NCI-H446 (cell line): ENCODE measurements at places on chromosomes 16 and 17.

GRCh38 chr16:1920727-1921171 is 2.5 kb upstream of the HS3ST6 start:
- DNase-seq = no peak

DNA sequence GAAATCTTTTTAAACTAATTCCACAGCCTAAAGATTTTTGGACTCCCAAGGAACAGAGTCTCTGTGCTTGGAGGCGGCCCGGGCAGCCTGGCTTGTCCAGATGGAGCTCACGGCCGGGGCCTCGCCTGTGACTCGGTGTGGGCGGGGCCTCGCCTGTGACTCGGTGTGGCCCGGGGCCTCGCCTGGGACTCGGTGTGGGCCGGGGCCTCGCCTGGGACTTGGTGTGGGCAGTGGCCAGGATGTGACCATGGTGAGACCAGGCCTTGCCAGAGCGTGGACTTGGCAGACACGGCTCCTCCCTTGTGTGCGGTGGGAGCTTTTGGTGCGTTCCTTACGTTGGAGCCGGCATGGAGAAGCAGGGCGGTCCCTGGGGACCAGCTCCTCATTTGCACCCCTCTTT is 92.3 kb downstream of the METRNL start:
- no peak for DNase-seq

- no peak for DNase-seq
Observed at GRCh38 chr17:9350080-9350479, 225.5 kb downstream of the STX8 start.

GRCh38 chr17:47605011-47605410 is 44.7 kb upstream of the KPNB1 start:
- no peak for DNase-seq

DNA sequence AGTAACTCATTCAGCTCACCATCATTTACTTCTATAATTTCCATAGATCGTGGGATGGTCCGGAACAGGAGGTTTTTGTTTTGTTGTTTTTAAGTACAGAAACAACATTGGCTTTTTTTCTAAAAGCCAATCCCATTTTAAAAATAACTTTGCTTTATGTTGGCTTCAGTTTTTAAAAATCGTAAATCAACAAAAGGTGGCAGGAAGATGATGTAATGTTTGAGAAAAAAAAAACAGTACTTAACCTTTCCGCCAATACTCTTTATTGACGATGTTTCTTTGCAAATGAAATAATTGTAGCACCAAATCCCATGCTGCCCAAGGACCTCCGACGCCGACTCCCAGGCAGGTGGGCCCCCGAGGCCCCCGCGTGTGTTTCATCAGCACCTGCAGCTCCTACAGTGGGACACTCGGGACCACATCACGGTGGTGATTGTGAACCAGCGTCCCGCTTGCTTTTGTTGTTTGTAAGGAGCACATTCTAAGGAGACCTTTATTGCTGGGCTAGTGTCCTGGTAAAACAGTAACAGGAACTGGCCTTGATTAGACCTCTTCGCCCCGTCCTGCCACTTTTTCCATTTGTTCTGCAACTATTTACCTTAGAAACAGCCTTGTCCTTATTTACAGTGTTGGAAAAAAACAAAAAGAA is 140.2 kb upstream of the CHMP6 start:
- no peak for DNase-seq

DNA sequence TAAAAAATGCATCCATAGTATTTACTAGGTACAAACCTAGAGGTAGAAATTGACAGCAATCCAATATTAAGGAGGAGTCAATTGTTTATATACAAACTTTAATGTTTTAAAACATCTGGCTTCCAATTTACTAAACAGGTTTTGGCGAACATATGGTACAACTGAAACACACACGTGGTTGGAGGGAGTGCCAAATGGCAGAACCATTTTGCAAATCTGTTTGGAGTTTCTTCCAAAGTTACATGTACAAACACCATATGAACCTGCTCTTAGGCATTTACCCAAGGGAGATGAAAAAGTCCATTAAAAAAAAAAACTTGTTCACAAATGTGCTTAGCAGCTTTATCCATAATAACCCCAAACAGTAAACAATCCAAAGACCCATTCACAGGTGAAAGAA is 159.8 kb upstream of the MYOCD start:
- no peak for DNase-seq

DNA sequence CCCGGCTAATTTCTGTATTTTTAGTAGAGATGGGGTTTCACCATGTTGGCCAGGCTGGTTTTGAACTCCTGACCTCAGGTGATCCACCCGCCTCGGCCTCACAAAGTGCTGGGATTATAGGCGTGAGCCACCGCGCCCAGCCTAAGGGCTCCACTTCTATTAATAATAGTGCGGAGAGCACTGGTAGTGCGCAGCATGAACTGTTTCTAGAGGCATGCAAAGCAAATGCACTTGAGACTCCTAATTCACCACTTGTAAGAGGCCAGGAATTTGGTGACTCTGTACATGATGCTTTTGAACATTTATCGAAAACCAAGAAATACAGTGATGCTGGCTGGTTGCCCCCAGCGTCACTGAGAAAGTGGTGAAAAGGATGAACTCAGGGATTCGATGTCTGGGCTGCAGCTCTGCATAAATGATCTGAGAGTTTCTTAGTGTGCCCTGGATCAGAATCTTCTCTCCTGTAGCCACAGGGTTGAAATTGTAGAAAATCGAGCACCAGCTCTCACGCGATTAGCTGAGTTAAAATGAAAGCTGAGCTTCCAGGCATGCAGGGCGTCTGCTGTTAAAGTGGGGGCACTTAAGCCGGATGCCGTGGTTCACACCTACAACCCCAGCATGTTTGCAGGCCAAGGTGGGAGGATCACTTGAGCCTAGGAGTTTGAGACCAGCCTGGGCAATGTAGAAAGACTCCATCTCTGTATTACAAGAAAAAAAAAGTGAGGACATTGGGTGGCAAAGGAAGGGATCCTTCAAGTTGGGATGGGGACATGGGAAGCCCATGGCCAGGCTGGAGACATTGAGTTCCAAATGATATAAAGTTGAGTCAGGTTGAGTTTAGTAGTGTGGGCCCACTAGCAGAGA is 4.8 kb downstream of the RNF213 start:
- DNase-seq = no peak

DNA sequence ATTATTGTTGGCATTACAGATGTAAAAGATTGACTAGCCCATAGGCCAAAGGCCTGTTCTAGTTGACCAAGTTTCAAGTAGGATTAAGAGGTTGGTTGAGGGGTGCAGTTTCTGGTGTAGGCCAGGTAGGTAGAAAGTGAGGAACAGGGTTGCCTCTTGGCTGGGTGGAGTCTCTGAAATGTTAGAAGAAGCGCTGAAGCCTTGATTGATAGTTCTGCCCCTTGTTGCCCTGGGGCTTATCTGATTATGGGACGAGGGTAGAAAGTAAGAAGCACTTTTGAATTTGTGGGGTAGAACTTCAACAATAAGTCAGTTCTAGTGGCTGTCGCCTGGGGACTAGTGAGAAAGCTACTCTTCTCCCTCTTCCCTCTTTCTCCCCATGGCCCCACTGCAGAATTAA is 6.2 kb downstream of the BCL6B start:
- no peak for DNase-seq

DNA sequence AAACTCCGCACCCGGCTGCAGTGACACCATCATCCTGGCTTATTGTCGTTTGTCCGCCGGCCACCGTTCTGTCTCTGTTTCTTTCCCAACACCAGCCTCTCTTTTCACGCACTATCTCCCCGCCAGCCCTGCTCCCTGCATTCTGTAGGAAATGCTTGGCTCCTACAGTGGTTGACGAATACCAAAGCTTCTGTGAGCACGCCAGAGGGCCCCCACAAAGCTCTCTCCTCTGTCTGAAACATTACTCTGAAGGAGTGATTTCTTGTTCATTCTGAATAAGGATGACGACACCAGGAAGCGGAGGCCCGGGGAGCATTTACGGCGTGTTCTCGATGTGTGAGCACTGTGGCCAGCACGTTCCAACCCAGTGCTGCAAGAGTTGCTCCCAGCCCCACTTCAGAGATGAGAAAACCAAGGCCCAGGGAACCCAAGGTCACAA is 58.8 kb downstream of the ADCY9 start:
- DNase-seq = no peak

- no peak for DNase-seq
Observed at GRCh38 chr17:17403899-17404576, 72.8 kb upstream of the MED9 start.

GRCh38 chr16:80586476-80586875 is 45.7 kb downstream of the DYNLRB2 start:
- DNase-seq = no peak

- no peak for DNase-seq
Observed at GRCh38 chr16:30660424-30661261, 2.4 kb downstream of the FBRS start.

GRCh38 chr17:65696739-65697394 is 135.4 kb upstream of the AXIN2 start:
- DNase-seq = no peak

DNA sequence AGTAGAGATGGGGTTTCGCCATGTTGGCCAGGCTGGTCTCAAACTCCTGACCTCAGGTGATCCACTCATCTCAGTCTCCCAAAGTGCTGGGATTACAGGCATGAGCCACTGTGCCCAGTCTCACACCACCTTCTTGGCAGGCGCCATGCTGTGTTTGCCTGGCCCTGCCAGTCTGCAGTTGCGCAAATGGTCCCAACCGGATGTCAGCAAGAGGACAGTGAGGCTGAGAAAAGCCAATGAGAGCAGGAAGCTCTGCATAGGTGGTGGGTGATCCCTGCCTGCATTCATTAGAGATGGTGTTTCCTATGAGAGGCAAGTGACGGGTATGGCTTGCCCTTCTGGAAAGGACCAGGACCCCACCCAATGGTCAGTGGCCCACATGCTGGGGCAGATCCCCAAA is 59.3 kb downstream of the PECAM1 start:
- no peak for DNase-seq

GRCh38 chr16:47519546-47519945 is 58.4 kb downstream of the PHKB start:
- peak; percentile 1 for DNase-seq

DNA sequence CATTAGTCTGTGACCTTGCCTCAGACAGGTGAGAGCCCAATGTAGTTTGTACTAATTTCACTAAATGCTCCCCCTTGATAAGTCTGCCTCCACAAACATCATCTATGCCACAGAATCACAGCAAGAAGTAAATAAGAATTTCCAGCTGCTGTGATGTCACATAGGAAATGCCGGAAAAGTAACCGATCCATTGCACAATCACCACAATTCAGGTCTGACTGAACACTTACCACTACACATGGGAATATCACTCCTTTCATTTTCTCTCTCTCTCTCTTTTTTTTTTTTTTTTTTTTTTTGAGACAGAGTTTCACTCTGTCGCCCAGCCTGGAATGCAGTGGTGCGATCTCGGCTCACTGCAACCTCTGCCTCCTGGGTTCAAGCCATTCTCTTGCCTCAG is 79.0 kb upstream of the CDH11 start:
- no peak for DNase-seq

GRCh38 chr17:58706351-58707140 is 14.1 kb downstream of the RAD51C start:
- DNase-seq = no peak

DNA sequence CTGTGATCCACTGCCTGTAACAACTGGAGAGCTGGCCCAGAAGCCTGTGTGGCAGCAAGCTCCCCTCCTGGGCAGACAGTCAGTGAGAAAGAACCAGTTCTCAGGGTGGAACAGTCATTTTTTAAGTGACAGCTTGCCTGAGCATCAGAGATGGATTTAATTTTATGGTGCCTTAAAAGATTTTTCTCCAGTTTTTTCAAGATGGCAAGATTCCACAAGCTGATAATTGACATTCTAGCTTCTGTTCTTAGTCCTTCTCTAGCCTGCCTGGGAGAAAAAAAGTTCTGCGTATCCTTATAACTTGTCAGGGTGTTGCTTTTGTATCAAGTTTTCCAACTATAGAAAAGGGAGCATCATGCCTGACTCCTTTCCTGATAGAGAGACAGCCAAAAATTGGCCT is 21.2 kb downstream of the CALB2 start:
- no peak for DNase-seq

GRCh38 chr17:16491131-16491702 is 776 bp downstream of the LRRC75A start:
- DNase-seq = no peak

GRCh38 chr17:3919123-3919624 is 2.9 kb upstream of the P2RX1 start:
- DNase-seq = no peak

DNA sequence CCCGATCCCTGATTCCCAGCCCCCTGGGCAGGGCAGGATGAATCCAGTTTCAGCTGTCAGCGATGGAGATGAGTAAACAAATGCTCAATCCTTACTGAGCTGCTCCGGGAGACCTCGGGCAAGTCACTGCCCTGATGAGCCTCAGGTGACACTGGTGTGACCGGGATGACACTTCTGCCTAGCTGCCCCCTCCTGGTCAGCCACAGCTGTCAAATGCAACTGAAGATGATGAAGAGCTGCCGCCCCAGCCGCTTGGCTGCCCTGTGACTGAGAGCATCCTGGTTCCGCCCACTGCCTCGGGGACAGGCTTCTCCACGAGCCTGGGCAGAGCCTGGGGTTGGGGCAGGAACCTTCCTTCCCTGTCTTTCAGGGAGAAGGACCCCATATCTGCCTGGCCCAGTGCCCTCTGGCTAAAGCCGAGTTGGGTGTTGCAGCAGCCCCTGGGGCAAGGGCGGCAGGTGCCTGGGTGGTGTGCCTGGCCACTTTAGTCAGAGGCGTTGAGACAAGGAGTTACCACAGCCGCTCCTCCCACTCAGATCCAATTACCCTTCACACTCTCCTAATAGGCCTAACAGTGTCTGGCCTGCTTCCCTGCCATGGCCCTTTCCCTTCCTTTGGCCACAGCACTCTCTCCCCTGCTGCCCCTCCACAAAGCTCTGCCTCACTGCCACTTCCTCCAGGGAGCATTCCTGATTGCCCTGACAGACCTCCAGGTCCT is 5.5 kb downstream of the CCL17 start:
- DNase-seq = no peak

DNA sequence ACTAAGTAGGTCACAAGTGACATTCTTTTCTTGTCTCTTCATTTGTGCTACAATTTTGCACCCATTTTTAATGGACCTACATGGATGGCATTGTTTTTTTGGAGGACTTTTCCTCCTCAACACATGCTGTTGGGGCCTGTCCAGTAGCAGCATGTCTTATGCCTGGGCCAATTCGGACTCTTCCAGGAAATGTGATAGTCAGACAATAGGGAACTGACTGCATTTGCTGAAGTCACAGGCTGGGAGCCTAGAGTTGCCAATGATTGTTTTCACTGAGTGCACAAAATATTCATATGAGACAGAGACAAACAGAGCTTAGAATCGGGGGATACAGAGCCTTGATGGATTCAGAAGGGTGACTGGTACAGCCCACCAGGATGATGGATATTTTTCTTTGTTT is 867.3 kb upstream of the GOT2 start:
- no peak for DNase-seq

- no peak for DNase-seq
Observed at GRCh38 chr16:28309811-28310311, 17.5 kb downstream of the SBK1 start.
